Mesenchymal stem cell (in vitro differentiated cells and primary cell): ENCODE measurements at places on chromosomes 3 and 15.

DNA sequence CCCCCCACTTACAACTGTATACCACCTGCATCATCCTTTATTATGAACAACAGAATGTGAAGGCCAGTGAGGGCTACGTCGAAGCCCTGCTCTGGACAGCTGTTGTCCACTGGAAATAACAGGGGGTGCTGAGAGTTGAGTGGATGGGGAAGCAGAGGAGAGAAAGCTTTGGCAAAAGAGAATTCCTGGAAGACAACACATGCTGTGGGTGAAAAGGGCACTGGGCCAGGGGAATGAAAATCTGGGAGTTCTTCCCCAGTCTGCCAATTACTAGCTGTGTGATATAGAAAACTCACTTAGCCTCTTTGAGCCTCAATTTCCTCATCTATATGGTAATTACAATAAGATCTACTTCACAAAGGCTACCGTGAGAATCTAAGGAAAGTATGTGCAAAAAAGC, 40.7 kb downstream of the FSTL1 start:
- DNase-seq: no peak

DNA sequence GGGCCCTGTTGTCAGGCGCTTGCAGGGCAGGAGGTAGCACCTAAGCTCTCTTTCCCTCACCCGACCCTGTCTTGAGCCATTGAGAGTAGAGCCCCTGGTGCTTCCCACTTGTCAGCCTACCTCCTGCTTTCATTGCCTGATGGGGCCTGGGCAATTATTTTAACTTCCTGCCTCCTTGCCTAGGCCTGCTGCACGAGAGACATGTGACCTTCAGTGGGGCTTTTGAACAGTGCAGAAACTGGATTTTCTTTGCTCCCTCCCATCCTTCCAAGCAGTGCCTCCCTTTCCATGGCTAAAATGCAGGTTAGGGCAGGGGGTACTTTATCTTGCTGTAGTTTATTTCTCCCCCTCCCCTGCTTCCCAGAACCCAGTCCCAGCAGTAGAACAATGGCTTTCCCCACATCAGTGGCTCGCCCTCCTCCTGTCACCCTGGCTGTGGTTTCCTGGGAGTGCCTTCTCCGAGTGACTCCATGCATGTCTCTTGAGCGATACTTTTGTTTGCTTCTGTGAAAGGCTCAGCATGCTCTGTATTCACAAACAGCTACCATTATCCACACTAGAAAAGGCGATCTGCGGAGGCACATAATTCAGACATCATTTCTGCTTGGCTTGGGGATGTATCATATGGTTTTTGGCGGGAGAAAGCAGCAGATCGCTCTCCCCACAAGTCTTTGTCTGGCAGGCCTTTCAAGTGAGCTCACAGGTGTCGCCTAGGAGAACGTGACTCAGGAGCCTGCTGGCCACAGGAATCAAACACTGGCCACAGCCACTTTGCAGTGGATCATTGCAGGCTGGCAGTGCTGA, 24.1 kb downstream of the PDIA5 start:
- no peak for DNase-seq

- DNase-seq: peak; percentile 83
Measured at GRCh38 chr3:131903988-131904415, 130.8 kb downstream of the CPNE4 start.

DNA sequence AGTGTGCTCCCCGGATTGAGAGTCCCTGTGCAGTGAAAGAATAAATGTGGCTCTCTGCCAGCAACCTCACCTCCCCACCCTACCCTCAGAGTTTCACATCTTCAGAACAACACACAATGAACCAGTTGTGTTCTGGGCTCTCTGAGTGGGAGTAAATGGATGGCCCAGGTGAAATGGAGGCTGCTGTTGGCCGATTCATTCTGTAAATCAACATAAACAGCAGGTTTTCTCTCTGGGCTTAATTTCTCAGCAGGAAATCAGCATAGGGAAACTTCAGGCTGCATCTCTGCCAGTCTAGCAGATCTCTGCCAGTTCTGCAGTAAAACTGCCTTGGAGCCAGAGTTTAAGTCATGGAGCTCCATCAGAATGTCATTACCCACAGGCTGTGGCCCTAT, 54.6 kb upstream of the FURIN start:
- DNase-seq: no peak

- DNase-seq: no peak
Measured at GRCh38 chr3:44330444-44330843, 8.1 kb upstream of the TCAIM start.

GRCh38 chr3:119125742-119126504, 20.0 kb upstream of the TEX55 start:
- no peak for DNase-seq

DNA sequence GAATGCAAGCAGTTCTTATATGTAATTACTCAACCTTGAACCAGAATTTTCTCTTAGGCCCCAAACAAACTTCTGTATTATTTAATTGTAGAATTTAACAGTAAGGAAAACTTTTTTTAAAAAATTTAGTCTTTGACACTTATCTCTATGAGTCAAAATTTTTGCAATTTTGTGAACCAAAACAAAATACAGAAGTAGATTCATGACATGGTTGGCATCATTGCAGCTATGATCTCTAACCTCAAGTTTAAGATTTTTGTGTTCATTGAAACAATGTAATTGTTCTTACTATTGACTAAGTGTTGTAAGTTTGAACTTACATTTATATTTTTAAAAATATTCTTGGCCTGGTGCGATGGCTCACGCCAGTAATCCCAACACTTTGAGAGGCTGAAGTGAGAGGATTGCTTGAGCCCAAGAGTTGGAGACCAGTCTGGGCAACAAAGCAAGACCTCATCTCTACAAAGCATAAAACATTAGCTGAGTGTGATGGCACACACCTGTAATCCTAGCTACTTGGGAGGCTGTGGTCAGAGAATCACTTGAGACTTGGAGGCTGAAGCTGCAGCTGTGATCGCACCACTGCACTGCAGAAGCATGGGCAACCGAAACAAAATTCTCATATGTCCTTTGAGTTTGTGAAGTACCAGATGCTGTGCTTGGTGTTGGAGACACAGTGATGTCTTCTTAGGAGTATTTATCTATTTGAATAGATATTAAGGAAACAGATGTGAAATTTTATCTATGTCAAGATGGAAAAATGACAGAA, 39.7 kb downstream of the STT3B start:
- DNase-seq: no peak

- DNase-seq: peak; percentile 19
Measured at GRCh38 chr3:142896201-142896755, 7.4 kb upstream of the PCOLCE2 start.
